ENCODE measurements at places on chromosomes 4 and X. TPM values are rescaled to one million over a fixed set of nuclear protein-coding genes. Genes with fewer than 3 reads are reported as not detected.

The FATE1 gene
- total RNA-seq = not detected

The TKTL1 gene
- not detected for total RNA-seq

The SLC6A8 gene
- 11.8 TPM for total RNA-seq

The ADAM29 gene
- not detected for total RNA-seq

The PPP2R2C gene
- 1.1 TPM for total RNA-seq

The PCDH19 gene
- 0.44 TPM for total RNA-seq

The GIMD1 gene
- total RNA-seq = not detected

Data from pancreas (tissue), 10 donors.